ENCODE measurements at places on chromosomes 11 and 22.

- DNase-seq = no peak
Observed at GRCh38 chr11:92439133-92439532, 214.5 kb downstream of the FAT3 start.

- peak; percentile 81 for DNase-seq
Observed at GRCh38 chr22:39013942-39014722, at the start of gene APOBEC3C. Gene APOBEC3C, plus strand, starts transcription at chr22:39014257. Its CDS starts 106 bp downstream, at chr22:39014363.

- DNase-seq = peak; percentile 20
Observed at GRCh38 chr11:125404811-125405790, 91.0 kb downstream of the FEZ1 start.

DNA sequence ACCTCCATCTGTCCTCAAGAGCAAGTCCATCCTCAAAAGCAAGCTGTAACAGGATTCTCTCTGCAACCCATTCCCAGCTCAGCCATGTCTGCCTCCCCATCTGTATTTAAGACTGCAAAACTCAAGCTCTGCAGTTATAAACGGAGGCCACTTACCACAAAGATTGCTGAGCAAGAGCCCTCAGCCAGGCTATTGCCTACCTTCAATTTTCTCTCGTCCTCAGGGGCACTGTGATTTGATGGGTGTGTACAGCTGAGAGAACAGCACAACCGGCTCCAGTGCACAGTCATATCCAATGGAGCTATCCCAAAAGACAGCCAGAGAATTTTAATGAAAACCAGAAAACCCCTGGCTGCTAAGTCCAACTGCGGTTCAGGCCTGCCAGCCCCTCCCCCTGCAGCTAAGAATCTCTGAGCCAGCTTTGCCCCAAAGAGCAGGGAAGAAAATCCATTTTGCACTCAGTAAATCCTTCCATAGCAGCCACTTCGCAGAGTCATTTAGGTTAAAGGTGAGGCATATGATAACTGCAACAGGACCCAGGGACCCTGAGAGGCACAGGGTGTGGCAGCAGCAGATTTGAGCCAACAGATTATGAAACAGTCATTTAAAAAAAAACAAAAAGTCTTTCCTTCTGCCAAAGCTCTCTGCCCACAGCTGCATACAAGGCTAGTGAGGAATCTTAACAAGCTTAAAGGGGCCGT, 37.6 kb downstream of the RAB30 start:
- peak; percentile 65 for DNase-seq

DNA sequence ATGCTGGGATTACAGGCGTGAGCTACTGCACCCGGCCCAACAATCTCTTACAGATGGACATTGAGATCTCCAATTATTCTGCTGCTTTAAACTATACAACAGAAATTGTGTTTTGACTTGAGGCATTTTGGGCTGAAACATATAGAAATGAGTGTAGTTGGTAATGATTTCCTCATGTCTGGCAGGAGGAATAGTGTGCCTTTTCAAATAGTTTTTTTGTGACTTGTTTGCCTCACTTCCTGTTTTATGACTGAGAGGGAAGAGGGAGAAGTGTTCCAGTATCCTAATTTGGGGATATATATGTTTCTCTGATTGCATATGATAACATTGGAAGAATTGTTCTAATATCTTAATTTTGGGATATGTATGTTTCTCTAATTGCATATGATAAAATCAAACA, 40.2 kb downstream of the EP300 start:
- DNase-seq = no peak

DNA sequence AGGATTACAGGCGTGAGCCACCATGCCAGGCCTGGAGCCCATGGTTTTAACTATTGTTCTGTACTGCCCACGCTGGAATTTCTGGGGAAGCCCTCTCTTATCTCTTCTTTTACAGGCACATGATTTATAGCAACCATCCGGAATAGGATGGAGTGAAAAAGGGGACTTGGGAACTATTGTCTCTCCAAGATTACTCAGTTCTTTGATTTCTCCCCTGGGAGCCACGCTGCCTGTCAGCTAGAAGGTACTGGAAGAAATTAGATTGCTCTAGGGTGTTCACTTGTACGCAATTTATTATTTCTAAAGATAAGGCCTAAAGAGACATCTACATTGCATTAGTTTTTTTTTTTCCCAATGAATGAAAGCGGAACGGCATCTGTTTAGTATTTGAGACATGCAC, 65.6 kb upstream of the PTPRJ start:
- no peak for DNase-seq

DNA sequence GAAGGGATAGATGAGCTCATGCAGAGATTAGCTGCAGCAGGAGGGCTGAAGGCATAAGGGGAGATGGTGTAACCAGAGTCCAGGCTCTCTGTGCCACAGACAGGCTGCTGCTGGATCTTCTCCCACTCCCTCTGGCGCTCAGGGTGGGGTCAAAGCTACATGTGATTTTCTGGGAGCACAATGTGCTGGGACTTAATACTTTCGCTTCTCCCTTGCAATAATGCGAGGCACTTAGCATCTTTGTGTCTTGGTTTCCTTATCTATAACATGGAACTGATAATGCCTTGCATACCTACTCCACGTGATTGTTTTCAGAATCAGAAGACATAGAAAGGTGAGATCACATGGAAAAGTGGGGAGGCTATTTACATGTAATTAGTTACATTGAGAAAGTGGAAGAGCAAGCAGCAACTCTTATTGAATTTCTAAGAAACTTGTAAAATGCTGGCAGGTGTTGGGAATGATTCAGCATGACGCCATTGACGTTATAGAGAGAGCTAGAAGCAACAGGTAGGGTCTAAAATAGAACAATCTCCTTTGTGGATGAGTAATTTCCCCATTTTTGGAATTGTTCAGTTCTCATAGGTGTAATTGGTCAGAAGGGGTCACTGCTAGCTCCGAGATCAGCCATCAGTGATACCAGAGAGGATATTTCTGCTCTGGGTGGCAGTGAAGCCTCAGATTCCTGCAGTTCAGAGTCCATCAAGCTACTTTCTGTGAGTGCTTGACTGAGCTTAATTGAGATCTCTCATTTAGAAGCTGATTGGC, 8.2 kb upstream of the OR9I1 start:
- DNase-seq = peak; percentile 18

- peak; percentile 100 for DNase-seq
Observed at GRCh38 chr11:64970731-64971151, 1.2 kb downstream of the MAJIN start.

- DNase-seq = no peak
Observed at GRCh38 chr22:22230438-22230837, 14.1 kb upstream of the VPREB1 start.

DNA sequence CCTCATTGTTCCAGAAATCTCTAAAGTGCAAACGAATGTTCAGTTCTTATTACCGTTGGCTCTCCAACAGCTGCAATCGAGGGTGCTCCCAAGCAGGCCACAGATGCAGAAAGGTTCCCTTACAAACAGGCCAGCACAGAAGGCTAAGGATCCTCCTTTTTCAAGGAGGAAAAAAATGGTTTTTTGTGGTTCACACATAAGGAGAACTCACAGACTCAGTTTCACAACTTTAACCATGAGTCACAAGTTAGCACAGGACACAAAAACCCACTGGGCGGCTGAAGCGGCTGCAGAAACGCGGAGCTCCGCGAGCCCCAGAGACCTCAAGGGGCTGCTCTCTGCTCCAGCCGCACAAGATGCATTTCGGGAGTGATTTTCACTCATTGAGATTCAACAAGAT, 98.2 kb upstream of the PRR5 start:
- DNase-seq = no peak

DNA sequence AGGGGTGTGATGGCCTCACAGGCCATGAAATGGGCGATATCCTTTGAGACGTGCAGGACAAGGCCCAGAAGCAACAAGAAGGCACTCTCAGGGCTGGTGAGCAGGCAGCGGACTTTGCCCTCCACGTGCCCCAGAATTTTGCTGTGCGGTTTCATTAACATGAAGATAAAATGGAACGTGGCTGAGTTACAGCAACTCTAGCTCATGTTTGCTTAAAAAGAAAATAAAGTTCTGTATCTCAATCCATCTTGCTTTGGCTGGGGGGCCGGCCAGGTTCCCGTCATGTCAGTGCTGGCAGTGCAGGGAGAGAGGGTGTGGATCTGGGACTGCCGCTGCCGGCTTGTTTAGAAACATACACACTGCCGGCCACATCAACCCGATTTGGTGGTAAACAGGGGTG, 370.1 kb downstream of the OPCML start:
- no peak for DNase-seq

DNA sequence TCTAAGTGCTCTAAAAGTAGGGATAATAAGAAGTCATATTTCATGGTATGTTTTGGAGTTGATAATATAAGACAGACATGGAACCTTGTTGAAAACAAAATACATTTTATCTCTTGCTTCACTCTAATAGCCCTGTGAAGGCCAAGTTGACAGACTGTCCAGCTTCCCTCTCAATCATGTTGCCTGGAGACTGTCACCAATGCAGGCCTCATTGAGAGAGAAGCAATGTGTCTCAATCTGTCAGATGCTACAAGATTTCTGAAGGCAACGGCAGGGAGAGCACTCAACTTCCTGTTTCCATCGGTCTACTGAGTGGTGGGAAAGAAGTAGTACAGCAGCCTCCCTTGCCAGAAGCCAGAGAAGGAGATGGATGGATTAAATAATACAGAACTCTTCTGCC, 23.6 kb upstream of the FJX1 start:
- no peak for DNase-seq

- no peak for DNase-seq
Observed at GRCh38 chr22:48088926-48089536, 1326.6 kb downstream of the TBC1D22A start.

GRCh38 chr11:1854949-1855885, 2.3 kb downstream of the LSP1 start:
- DNase-seq = no peak

DNA sequence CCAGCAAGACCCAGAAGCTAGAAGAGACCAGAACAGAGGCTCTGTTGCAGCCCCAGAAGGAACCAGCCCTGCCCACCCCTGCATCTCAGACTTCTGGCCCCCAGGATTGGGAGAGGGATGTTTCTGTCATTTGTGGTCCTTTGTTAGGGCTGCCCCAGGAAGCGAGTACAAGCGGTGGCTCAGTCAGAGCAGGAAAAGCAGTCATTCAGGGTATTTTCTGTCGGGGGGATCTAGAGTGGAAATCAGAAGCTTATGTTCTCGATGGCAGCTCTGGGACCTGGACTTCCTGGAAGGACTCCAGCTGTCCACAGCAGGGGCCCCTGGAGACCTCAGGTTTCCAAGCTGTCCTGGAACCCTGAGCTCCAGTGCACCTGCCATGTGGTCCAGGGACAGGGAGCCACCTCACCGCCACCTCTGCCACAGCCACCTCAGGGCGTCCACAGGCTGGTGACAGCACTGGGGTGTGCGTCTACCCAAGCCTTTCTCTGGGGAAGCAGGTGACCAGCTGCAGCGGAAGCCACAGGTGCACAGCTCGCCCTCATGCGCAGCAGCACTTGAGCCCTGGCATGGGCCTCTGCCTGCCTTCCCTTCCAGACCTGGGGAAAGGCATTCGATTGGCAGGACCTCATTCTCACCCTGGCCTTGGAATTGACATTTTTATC, 2.6 kb downstream of the KRTAP5-5 start:
- no peak for DNase-seq

DNA sequence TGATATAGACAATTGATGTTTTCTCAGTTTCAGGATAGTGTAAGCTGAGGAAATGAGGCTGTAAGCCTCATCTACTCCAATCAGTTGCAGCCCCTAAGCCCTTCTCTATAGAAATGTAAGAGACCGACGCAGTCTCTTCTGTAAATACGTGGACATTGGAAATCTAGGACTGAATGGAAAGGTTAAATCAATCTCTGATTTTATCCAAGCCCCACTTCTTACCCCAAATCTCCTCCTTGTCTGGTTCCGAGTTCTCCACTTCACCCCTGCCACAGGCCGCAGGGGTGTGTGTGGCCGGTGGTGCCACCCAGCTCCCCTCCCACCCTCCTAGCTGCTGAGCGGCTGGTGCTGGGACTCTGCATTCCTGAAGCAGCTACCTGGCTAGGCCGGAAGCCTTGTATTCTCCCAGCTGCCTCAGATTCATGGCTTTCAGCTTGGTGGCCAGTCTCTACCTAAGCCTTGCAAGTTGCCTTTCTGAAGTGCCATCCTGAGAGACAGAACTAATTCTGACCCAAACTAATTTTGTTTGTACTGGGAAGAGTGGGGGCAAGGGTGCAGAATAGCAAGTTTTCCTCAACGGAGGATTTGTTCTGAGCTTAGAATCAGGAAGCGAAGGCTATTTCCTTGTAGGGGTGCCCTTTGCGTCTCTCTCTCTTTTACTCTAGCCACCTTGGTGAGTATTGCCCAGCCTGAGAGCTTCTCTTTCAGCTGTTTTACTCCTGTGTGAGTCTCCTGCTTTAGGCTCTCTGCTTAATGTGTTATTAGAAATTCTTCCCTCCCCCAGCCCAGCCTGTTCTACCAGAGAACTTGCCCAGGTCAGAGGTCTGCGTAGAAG, 749 bp downstream of the VWA5A start:
- peak; percentile 27 for DNase-seq

DNA sequence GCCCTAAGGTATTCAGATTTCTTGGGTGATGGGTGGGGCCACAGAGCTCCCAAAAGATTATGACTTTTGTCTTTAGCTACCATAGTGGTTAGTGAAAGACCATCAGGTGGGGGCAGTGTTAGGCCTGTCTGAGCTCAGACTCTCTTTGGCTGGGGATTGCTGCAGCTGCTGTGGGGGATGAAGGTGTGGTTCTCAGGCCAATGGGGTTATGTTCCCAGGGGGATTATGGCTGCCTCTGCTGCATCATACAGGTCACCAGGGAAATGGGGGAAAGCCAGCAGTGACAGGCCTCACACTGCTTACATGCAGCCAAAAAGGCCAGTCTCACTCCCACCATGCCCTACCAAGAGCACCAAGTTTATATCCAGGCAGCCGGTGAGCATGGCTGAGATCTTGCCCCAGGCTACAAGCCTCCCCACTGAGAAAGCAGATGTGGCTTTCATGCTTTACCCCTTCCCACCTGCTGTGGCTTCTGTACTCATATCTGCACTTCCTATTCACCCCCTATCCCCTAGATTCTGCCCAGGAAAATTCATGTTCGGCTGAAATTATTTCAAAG, 24.8 kb downstream of the CNTF start:
- DNase-seq = no peak

DNA sequence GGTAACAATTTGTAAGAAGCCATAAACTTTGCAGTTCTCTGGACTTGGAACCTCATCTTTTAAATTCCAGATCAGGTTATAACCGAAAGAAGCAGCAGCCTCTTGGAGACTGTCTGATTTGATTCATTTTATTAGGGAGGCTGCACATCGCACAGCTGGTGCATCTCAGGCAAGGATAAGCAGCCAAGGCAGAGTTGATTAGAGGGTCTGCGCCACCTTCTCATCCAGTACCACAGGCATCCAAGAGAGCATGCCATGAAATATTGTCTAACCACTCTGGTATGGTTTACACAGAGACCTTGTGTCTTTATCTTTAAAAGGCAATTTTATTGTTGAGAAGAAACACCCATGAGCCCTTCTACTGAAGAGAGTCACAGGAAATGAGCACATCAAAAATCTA, 16.2 kb upstream of the CWF19L2 start:
- DNase-seq = no peak

DNA sequence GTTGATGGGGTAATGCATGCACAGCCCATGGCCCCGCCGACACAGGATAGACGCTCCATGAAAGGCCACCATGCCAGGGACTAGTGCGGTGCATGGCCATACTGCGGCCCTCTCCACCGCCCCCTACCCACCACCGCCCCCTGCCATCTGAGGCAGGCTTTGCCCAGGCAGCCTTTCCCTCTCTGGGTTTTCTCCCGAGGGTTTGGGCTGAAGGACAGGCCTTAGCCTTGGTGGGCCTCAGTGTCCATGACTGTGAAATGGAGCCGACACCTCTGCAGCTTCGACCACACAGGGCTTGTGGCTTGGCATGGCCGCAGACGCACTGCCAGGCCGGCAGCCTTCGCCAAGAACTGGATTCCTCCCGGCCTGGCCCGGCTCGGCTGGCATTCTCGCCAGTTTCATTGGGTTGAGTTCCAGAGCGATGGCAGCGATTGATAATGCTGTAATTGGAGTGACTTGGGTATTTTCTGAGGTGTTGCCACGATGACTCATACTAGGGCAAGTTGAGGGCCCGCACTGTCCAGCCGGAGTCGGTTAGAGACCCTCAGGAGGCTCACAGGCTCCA, 111.3 kb downstream of the WNT7B start:
- DNase-seq = no peak
